Vagina (tissue), 2 donors: ENCODE measurements at places on chromosomes 2 and 18. TPM values are rescaled to one million over a fixed set of nuclear protein-coding genes. Genes with fewer than 3 reads are reported as not detected.

TDRD15 gene
- total RNA-seq, result not detected

DNA sequence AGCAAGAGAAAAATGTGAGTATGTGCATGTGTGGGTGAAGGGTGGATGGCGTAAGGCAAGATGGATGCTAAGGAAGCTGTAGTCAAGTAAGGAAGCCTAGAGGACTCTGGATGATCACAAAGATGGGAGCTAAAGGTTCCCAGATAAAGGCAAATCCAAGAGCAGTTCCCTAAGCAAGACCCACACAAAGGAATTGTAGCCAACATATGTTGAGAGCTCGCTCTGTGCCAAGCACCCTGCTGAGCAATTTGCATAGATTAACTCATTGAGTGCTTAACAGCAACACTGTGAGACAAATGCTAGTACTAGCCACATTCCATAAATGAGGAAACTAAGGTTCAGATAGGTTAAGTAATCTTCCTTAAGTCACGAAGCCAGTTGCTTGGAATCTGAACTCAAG, 132.6 kb downstream of the C1D start:
- no peak overlapping the region for H3K4me3 ChIP-seq
- H3K27me3 ChIP-seq, result no peaks in the 10 kb centered on the region
- H3K4me1 ChIP-seq, result no peaks in the 10 kb centered on the region

GRCh38 chr18:60277855-60278480, 94.6 kb downstream of the MC4R start:
- no peaks in the 10 kb centered on the region for H3K27me3 ChIP-seq
- no peaks in the 10 kb centered on the region for H3K4me1 ChIP-seq
- H3K36me3 ChIP-seq, result no peaks in the 10 kb centered on the region
- no peak overlapping the region for H3K4me3 ChIP-seq
- H3K27ac ChIP-seq, result no peak overlapping the region

DNA sequence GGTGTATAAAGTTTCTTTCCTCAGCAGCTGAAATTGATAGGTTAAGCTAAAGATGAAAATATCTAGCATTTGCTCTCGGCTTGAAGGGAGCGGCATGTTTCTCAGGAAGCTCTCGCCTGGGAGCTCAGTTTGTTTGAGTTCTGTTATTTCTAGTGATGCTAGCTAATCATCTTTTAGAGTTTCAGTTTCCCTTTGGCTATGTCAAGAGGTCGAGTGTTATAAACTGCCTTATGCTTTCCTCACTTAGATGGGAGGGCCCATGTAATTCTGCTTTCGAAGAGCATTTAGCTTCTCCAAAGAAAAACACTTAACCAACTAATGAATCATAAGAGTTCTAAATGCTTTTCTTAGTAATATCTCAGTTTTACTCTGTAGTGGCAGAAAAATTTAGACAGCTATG, 33.6 kb downstream of the PLCL1 start:
- no peak for DNase-seq
- H3K27ac ChIP-seq, result peak overlapping the region; percentile 24
- H3K4me3 ChIP-seq, result peak overlapping the region; percentile 8
- H3K36me3 ChIP-seq, result no peaks in the 10 kb centered on the region
- no peaks in the 10 kb centered on the region for H3K27me3 ChIP-seq

GRCh38 chr2:27988306-27988705, 97.8 kb downstream of the BABAM2 start:
- no peaks in the 10 kb centered on the region for H3K27me3 ChIP-seq
- no peak for DNase-seq

GRCh38 chr2:188523919-188524318, 232.2 kb downstream of the GULP1 start:
- H3K36me3 ChIP-seq, result no peaks in the 10 kb centered on the region
- peaks cover 5% of the 10 kb centered on the region for H3K4me1 ChIP-seq
- H3K27me3 ChIP-seq, result no peaks in the 10 kb centered on the region
- H3K4me3 ChIP-seq, result no peak overlapping the region

USP37 gene
- 23.3 TPM for total RNA-seq

DNA sequence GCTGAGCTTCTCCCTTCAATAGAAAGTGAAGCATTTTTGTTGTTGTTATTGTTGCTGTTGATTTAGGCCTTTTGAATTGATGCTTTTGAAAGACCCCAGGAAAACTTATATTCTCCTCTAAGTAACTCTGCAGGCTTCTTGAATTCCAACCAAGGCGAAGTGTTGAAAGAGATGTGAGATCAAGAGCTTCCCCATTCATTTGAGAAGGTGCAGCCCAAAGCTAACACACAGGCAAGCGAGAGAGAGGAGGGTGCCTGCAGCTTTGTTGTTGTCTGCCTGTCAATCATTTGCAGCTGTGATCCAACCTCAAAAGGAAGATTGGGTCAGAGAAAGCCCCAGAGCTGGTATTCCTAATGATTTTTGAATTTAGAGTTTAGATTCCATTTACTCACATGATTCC, 963.6 kb upstream of the CNTNAP5 start:
- H3K36me3 ChIP-seq, result no peaks in the 10 kb centered on the region
- H3K27me3 ChIP-seq, result no peaks in the 10 kb centered on the region
- no peaks in the 10 kb centered on the region for H3K4me1 ChIP-seq
- no peak overlapping the region for H3K4me3 ChIP-seq
- no peak for DNase-seq

UPP2 gene
- total RNA-seq, result not detected

DNA sequence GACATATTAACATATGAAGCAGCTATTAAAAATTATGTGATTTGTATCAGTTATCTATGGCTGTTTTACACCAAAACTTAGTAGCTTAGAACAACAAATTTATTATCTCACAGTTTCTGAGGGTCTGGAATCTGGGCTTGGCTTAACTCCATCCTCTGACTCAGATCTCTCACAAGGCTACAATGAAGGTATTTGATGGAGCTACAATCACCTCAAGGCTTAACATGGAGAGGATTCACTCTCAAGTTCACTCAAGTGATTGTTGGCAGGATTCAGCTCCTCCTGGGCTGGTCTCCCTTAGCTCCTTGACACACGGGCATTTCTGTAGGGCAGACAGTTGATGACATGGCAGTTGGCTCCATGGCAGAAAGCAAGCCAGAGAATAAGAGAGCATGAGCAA, 133.0 kb upstream of the SLC14A2 start:
- no peak for DNase-seq
- no peaks in the 10 kb centered on the region for H3K4me1 ChIP-seq
- H3K36me3 ChIP-seq, result no peaks in the 10 kb centered on the region
- H3K27ac ChIP-seq, result no peak overlapping the region

DNA sequence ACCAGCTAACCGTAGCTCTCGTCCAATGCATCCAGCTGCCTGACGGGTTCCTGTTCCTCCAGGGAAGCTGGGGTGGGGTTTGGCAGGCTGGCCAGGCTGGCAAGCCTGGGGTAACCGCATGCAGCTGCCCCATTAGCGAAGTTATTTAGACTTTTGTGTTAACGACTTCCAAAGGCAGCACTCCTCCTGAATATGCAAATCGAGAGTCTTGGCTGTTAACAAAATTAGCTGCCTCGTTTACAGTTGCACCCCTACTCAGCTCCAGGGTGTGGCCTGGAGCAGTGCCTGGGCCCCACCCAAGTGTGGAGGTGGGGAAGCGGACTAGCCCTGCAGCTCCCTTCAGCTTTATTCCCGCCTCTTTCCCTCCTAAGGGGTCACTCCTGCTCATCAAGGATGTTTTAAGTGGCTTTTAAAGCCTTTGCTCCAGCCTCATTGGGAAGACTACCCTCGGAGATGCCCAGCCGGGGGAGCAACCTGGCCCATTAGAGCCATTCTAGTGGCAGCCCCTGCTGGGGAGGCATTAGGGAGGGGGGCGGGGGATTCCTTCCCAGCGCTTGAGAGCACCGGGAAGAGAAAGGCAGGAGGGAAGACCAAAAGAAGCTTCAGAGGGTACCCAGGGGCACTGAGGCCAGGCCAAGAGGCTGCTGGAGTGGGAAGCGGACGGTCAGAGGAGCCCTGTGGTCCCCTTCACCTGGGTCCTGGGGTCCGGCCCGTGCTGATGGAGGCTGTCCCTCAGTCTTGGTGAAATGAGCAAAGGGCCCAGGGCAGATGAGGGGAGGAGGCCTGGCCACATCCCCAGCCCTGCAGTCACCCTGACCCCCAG, 204.1 kb downstream of the CELF4 start:
- no peaks in the 10 kb centered on the region for H3K36me3 ChIP-seq
- no peaks in the 10 kb centered on the region for H3K4me1 ChIP-seq
- no peak overlapping the region for H3K27ac ChIP-seq
- no peak overlapping the region for H3K4me3 ChIP-seq
- H3K27me3 ChIP-seq, result no peaks in the 10 kb centered on the region

SLC5A7 gene
- 1.7 TPM for total RNA-seq

- no peak overlapping the region for H3K27ac ChIP-seq
- no peaks in the 10 kb centered on the region for H3K27me3 ChIP-seq
- H3K36me3 ChIP-seq, result no peaks in the 10 kb centered on the region
These were observed 455.0 kb upstream of the ST6GAL2 start for GRCh38 chr2:107340955-107341354.

SULT1C2 gene
- total RNA-seq, result not detected

- no peak overlapping the region for H3K27ac ChIP-seq
- DNase-seq, result no peak
- no peak overlapping the region for H3K4me3 ChIP-seq
- no peaks in the 10 kb centered on the region for H3K36me3 ChIP-seq
- H3K27me3 ChIP-seq, result no peaks in the 10 kb centered on the region
- H3K4me1 ChIP-seq, result no peaks in the 10 kb centered on the region
These were observed 143.3 kb downstream of the FTCDNL1 start for GRCh38 chr2:199707593-199708185.

DNA sequence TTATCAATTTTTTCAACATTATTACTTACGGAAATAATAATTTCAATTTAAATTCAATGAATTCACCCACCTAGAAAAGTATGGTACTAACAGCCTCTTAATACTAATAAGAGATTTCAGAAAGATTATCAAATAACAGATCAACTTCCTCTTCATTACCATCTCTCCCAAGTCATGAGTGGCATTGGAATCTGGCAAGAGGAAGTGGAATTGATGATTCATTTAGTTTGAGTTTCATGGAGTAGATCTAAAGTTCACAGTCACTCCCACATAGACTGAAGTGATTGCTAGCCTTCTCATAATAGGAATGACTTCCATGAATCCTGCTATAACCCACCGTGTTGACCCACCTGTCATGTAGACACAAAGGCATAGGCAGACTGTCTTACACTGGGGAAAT, 77.7 kb upstream of the WDR75 start:
- no peaks in the 10 kb centered on the region for H3K36me3 ChIP-seq
- no peaks in the 10 kb centered on the region for H3K27me3 ChIP-seq
- no peaks in the 10 kb centered on the region for H3K4me1 ChIP-seq
- H3K27ac ChIP-seq, result no peak overlapping the region

DNA sequence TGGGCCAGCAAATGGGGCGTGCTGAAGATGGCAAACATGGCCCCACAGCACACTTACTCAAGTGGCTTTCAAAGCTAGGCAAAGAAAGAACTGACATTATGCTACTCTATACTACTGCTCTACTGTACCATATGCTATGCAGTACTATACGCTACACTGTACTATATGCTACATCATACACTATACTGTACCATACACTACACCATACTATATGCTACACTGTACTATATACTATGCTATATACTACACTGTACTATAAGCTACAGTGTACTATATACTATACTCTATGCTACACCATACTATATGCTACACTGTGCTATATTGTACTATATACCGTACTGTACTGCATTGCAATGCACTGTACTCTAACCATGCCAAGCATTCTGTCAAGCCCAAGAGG, 243.7 kb upstream of the TMEM200C start:
- H3K36me3 ChIP-seq, result peaks cover 13% of the 10 kb centered on the region
- no peak overlapping the region for H3K4me3 ChIP-seq
- H3K27me3 ChIP-seq, result no peaks in the 10 kb centered on the region
- no peaks in the 10 kb centered on the region for H3K4me1 ChIP-seq
- no peak for DNase-seq

SPIRE1 gene
- 15.7 TPM for total RNA-seq

GRCh38 chr2:118012778-118013177, 1.1 kb downstream of the CCDC93 start:
- no peaks in the 10 kb centered on the region for H3K27me3 ChIP-seq
- H3K4me1 ChIP-seq, result peaks cover 29% of the 10 kb centered on the region
- peaks cover 9% of the 10 kb centered on the region for H3K36me3 ChIP-seq
- peak overlapping the region; percentile 83 for H3K27ac ChIP-seq

DNA sequence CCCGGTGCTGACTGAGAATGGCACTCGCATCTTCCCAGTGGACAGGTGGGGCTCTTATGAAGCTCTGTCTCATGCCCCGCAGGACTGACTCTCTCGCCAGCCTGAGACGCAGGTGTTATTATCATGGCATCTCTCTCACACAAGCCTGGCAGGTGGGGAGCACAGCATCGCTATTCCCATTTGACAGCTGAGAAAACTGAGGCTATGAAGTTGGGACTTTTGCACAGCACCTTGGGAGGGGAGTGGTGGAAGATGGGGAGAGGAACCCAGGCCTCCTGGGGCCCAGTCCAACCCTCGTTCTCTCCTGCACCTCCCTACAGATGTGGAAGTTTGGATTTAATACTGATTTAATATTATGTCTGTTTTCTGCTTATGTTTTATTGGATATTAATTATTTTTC, 9.0 kb upstream of the NTSR2 start:
- no peaks in the 10 kb centered on the region for H3K27me3 ChIP-seq
- H3K4me1 ChIP-seq, result no peaks in the 10 kb centered on the region
- no peak overlapping the region for H3K27ac ChIP-seq
- no peak overlapping the region for H3K4me3 ChIP-seq

CYTIP gene
- total RNA-seq, result 12.5 TPM

DNA sequence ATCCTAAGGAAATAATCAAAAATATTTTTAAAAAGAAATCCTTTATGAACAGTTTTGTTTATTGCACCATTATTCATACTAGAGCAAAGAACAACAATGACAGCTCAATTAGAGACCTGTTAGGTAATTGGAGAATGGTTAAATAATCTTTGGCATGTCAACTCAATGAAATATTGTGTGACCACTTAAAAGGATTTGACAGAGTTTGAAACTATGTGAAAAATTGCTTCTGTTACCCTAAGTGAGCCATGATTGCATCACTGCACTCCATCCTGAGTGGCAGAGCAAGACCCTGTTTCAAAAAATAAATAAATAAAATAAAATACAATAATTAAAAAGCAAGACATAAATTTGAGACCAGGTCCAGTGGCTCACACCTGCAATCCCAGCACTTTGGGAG, 66.1 kb upstream of the ATP8B1 start:
- DNase-seq, result no peak
- H3K4me3 ChIP-seq, result no peak overlapping the region
- H3K27me3 ChIP-seq, result no peaks in the 10 kb centered on the region
- H3K4me1 ChIP-seq, result no peaks in the 10 kb centered on the region
- H3K36me3 ChIP-seq, result no peaks in the 10 kb centered on the region

GRCh38 chr2:88003074-88003755, 13.1 kb downstream of the RNU2-63P start:
- H3K27me3 ChIP-seq, result no peaks in the 10 kb centered on the region
- peaks cover 6% of the 10 kb centered on the region for H3K4me1 ChIP-seq
- H3K27ac ChIP-seq, result no peak overlapping the region
- no peak overlapping the region for H3K4me3 ChIP-seq
- no peak for DNase-seq
- H3K36me3 ChIP-seq, result no peaks in the 10 kb centered on the region

PSD4 gene
- total RNA-seq, result 39.0 TPM

DNA sequence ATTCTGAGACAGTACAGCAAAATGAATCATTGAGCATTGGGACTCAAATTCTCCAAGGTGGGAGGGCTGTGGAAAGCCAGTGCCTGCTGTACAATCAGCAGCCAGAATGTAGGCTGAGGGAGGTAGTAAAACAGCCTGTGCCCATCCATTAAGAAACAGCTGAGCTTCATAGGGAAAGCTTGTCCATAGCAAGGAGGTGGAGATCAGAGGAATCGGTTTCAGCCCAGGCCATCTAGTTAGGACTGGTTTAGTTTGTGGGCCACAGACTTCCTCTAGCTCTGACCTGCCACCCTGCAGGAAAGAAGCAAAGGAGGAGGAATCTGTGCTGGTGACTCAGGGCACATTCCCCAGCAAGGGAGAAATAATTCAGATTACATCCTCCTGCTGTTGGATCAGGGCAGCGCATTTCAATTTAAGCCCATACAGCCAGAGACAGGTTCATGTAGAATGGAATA, 333.4 kb downstream of the SETBP1 start:
- H3K27ac ChIP-seq, result peak overlapping the region; percentile 84
- no peaks in the 10 kb centered on the region for H3K27me3 ChIP-seq
- H3K4me3 ChIP-seq, result no peak overlapping the region
- no peaks in the 10 kb centered on the region for H3K36me3 ChIP-seq
